D721Med (cell line): ENCODE measurements at places on chromosomes 12 and 14.

- DNase-seq, result no peak
These were observed 133.8 kb downstream of the ITPR2 start for GRCh38 chr12:26699237-26699636.

- DNase-seq, result no peak
These were observed 9.0 kb downstream of the HPD start for GRCh38 chr12:121849665-121850064.

DNA sequence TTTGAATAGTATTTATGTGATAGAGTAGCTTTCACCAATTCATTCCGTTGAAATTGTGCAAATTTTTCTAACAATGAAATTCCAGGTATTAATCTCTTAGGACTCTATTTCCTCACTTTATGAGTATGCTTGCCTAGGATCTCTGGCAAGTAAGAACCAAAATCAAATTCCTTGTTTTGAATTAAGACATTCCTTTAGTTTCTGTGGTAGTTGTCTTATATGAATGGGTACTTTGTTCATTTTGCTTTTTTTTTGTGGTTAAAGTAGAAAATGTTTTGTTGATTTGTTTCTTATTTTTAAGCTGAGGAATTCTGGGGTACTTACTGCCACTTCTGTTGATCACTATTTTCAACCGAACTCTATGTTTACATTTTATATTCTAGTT is 59.8 kb downstream of the KITLG start:
- no peak for DNase-seq

- DNase-seq, result no peak
These were observed 298.5 kb downstream of the ERC1 start for GRCh38 chr12:1289371-1290155.

GRCh38 chr12:64385019-64385418 is 5.5 kb downstream of the C12orf56 start:
- no peak for DNase-seq

GRCh38 chr12:84793558-84794367 is 118.8 kb downstream of the SLC6A15 start:
- no peak for DNase-seq

GRCh38 chr12:2772370-2772769 is 22.4 kb upstream of the FKBP4 start:
- DNase-seq, result no peak

- DNase-seq, result no peak
These were observed 41.5 kb upstream of the FERMT2 start for GRCh38 chr14:52992236-52992870.

- no peak for DNase-seq
These were observed 179.4 kb upstream of the ARHGAP5 start for GRCh38 chr14:31897581-31898186.

DNA sequence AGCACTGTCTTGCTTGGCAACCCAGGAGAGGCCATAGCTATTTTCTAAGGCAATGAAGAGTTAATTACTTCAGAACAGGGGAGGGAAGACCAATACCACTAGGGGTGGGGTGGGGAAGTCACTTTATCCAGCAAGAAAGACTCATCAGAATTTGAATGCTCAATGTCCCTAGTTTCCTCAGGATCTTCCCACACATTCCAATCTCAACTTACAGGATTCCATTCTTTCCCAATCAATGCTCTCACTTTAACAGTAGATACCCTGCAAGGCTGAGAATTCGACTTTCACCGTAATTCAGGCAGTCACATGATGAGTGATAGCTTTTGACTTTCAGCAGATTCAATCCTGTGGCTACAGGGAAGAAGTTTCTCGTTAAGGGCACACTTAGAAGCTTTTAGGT is 526.6 kb upstream of the SEL1L start:
- no peak for DNase-seq

- DNase-seq, result no peak
These were observed 65.2 kb downstream of the PAPOLA start for GRCh38 chr14:96567289-96567899.

DNA sequence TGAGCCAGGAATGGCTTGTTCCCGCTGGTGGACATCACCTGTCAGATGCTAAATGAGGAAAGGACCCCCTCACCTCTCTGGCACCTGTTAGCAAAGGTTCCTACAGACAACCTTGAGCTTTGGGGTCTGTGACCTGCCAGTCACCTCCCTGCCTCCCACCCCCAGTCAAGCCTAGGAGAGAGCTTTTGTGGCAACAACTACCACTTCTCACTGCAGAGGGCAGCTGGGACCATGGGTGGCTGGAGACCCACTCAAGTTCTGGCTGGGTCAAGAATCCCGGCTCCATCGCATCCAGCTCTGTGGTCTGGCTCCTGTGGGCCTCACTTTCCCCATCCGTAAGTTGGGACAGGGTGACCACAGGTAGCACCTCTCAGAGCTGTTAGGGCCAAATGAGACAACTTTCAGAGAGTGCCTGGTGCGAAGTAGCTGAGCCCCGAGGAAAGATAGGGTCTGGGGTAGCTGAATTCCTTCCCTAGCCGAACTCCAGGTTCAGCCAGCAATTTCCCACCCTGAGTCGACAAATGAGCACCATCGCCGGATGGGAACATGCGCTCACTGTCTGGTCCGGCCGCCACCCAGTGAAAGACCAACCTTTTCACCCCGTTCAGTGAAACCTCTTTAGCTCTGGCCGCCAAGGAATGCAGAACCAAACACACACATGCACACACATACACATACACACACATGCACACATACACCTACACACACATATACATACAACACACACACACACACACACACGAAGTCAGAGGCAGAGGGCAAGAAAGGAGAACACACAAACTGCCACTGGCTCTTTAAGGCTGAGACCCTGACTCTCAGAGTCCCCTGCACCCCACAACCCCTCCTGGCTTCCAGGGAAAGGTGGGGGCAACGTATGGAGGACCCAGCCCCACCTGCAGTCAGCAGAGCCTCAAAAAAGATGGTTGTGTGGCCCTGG is 1.9 kb downstream of the TMEM119 start:
- DNase-seq, result no peak

GRCh38 chr14:61618448-61618847 is 76.9 kb upstream of the HIF1A start:
- no peak for DNase-seq

DNA sequence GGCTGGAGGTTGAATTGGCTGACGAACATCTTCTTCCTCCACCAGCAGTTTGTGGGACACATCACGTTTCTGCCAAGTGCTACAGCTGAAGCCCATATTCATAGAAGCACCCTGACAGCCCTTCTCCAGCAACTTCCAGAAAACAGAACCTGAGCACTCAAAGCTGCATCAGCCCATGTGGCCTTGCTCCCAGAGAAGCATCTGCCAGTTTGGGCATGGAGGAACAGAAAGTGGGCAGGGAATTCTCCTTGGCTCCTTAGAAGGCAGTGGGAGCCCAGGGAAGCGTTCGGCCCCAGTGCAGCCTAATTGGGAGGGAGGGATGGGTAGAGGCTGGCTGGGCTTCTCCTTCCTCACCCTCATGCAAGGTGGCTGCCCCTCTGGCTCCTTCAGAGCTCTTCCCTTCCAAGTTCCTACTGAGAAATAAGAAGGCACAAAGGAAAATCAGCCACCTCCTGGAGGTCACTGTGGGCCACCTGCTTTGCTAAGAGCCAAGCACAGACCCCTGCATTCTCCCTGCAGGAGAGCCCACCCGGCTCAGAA is 4.1 kb upstream of the NGB start:
- no peak for DNase-seq

GRCh38 chr12:31466768-31467167 is 124.2 kb downstream of the DENND5B start:
- DNase-seq, result no peak

DNA sequence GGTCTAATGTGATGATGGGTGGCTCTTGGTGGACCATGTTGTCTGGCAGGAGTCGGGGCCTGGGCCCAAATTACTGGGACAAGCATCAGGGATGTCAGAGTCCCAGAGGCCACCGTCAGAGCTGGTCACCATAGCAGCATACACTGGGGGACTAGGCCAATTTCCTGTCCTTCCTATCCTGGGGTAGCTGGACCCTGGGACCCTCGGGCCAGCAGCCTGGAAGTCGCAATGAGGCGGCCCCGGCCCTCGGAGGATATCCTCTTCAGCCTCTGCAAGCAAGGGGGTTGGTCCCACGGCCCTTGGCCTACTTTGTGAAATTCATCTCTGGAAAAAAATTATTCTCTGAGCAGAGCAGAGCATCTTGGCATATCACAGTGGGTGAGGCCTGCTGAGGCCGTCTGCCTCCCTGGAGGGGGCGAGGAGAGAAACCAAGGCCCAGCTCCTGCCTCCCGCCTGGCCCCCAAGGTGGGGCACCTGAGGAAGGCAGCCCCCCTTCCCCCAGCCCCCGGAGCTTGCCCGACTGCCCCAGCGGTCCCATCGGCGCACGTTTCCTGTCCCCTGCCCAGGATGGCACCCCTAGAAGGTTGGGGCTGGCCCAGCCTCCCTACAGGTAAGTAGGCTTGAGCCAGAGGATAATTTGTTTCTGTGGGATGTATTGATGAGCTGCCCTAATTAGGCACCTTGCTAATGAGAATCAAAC is 135.0 kb upstream of the MYL2 start:
- DNase-seq, result no peak

- no peak for DNase-seq
These were observed 17.2 kb upstream of the POC1B start for GRCh38 chr12:89542912-89543592.

GRCh38 chr12:63400318-63400717 is 249.3 kb upstream of the AVPR1A start:
- DNase-seq, result no peak

GRCh38 chr14:78181270-78181669 is 11.1 kb downstream of the NRXN3 start:
- no peak for DNase-seq

DNA sequence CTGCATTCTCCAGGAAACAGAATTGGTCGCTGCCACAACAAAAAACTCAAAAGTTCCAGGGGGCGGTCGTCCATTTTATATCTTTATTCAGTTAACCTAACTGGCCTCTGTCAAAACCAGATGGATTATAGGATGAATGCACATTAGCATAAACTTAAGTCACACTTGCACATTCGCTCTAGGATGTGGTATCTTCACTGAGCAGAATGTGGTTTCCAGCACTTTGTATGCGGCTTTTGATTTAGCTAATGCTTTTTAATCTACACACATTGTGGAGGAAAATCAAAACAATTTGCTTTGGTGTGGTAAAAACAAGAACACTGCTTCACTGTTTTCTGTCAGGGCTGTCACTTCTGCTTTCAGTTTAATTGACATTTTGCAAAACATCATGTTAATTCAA is 4.5 kb downstream of the TAS2R50 start:
- no peak for DNase-seq

GRCh38 chr12:83859021-83859420 is 1053.6 kb downstream of the SLC6A15 start:
- DNase-seq, result no peak

GRCh38 chr14:89440986-89441909 is 24.2 kb upstream of the FOXN3 start:
- no peak for DNase-seq

DNA sequence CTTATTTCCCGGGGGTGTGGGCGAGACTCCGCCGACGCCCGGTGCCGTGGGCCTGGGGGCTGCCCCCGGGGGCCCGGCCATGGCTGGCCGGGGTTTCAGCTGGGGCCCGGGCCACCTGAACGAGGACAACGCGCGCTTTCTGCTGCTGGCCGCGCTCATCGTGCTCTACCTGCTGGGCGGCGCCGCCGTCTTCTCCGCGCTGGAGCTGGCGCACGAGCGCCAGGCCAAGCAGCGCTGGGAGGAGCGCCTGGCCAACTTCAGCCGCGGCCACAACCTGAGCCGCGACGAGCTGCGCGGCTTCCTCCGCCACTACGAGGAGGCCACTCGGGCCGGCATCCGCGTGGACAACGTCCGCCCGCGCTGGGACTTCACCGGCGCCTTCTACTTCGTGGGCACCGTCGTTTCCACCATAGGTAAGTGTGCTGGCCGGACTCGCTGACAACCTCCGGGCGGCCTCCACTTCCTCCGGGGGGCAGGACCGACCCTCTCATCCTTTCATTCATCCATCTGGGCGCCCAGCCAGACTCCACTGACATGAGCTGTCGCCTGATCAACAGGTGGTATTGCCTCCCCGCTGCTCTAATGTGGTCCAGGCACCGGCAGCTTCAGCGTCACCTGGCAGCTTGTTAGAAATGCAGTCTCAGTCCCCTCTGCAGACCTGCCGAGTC is 467 bp downstream of the KCNK13 start:
- peak; percentile 26 for DNase-seq

DNA sequence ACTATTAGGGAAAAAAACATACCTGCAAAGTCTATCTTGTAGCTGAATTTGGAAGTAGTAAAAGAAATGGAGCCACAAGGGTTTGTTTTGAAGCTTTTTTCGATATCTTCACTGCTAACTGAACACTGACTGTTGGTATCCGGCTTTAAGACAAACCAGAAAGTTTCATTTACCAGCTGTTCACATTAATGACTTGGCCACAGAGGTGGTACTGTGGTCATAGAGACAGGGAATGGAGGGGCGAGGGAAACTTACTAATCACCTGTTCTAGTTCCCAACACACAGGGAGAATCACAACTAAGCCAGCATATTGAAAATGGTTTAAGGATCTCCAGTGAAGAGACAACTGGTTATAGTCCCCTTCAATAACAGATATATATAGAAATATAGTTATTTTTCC is 44.3 kb downstream of the PARP11 start:
- no peak for DNase-seq

DNA sequence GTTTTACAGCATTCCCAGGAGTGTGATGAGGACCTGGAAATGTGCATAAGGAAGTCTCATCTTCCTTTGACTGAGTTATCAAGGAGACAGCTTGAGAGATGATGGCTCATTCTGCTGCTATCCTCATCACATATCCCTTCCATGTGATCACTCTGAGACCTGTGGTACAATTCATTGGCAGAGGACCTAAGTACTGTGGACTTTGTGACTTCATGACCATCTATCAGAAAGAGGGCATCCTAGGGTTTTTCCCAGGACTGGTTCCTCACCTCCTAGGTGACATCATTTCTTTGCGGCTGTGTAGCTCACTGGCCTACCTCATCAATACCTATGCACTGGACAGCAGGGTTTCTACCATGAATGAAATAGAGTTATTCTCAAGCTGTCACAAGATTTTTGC is 172.1 kb upstream of the PLEKHG7 start:
- no peak for DNase-seq

DNA sequence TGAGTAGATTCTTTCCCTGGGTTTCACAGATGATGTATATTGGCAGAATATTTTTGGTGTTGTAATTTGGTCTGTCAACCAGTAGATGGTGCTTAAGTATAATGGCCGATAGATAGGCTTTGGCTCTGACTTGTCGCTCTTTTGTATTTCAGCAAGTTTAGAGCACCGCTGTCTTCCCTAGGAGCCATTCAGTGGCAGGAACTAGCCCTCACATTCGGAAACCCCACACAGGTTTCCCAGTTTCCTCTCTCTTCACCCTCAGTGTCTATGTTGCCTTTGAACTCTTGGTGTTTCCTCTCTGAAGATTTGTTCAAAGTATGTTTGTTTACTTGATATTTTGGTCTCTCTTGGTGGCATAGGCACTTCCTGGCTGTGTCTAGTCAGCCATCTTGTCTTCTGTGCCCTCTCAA is 102.2 kb downstream of the GPHN start:
- DNase-seq, result no peak

GRCh38 chr12:26803552-26803951 is 29.4 kb downstream of the ITPR2 start:
- DNase-seq, result no peak

DNA sequence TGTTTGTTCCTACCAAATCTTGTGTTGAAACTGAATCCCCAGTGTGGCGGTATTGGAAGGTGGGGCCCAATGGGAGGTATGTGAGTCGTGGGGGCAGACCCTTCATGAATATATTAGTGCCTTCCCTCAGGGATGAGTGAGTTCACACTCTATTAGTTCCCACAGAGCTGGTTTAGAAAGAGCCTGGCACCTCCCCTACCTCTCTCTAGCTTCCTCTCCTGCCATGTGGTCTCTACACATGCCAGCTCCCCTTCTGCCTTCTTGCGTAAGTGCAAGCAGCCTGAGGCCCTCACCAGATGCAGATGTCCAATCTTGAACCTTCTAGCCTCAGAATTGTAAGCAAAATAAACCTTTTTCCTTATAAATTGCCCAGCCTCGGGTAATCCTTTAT is 105.8 kb downstream of the SPTSSA start:
- no peak for DNase-seq
